Hematopoietic multipotent progenitor cell (in vitro differentiated cells): ENCODE measurements at places on chromosomes 6 and 20.

DNA sequence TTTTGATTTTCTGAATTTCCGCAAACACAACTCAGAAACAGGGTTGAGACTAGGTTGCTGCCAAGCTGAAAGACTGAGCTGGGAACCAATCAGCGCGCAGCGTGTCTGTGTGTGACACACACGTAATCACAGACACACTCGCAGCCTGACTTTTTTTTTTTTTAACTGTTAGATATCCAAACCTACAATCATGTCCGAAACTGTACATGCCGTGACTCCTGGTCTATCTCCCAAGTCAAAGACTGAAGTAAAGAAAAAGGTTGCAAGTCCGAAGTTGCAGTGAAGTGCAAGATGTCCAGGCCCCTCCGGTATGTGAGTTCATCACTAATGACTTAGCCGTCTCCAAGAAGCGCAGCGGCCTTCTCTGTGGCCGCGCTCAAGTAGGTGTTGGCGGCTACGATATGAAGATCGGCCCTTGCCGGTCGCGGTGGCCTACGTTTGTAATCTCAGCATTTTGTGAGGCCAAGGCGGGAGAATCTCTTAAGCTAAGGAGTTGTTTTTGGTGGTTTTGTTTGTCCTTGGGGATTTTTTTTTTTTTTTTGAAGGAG lies 108.2 kb downstream of the HFE start:
- DNase-seq, result peak; percentile 90

- no peak for DNase-seq
Observed at GRCh38 chr20:25081065-25081729, 744 bp downstream of the VSX1 start.

GRCh38 chr6:81075974-81076373 lies 676.5 kb downstream of the TENT5A start:
- DNase-seq, result no peak

DNA sequence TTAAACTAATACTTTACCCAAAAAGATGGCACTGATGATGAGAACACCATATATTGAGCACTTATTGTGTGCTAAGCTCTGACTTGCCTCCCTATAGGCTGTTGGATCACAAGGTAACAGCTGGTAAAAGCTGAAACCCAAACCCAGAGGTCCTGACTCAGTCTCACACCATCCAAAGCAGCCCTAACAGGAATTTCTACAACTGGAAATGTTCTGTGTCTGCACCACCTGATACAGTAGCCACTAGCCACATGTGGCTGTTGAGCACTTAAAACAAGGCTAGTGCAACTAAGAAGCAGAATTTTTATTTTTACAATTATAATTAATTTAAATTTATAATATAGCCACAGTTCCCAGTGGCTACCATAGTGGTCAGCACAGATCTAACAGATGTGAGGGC lies 15.6 kb upstream of the MATN4 start:
- DNase-seq, result no peak

DNA sequence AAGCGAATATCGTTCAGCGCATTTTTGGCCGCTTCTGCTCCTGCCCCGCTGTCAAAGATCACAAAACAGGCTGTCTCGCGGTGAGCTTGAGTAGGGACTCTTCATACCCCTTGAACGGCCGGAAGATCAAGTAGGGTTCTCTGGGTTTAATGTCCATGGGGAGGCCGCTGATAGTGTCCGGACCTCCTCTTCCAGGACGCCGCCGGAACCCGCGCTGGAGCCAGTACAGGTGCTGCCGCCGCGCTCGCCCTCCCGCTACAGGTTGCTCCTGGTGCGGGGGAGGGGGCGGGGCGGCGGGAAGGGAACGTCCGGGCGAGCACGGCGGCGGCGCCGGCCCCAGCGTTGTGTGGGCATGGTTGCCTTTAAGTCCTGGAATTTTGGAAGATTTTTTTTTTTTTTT lies 67.4 kb downstream of the KHDC1L start:
- no peak for DNase-seq
